Esophagus mucosa (tissue), 1 donor: ENCODE measurements at places on chromosomes 4 and X. TPM values are rescaled to one million over a fixed set of nuclear protein-coding genes. Genes with fewer than 3 reads are reported as not detected.

The CT45A10 gene
- total RNA-seq = not detected

The SHROOM4 gene
- 1.7 TPM for total RNA-seq

The HTN3 gene
- not detected for total RNA-seq

The SGMS2 gene
- total RNA-seq = 28.0 TPM

The BEND4 gene
- 0.08 TPM for total RNA-seq

The TRPC5OS gene
- total RNA-seq = not detected

The RASGEF1B gene
- total RNA-seq = 15.0 TPM

The CYLC1 gene
- total RNA-seq = not detected

The TKTL2 gene
- total RNA-seq = not detected

The IL1RAPL1 gene
- total RNA-seq = 0.12 TPM

The IBSP gene
- total RNA-seq = not detected

The FDCSP gene
- total RNA-seq = 53.0 TPM

The P2RY4 gene
- total RNA-seq = 0.20 TPM

The EREG gene
- total RNA-seq = 46.5 TPM

The GPRIN3 gene
- total RNA-seq = 0.36 TPM

The PCDH19 gene
- total RNA-seq = 0.64 TPM

The SERPINA7 gene
- not detected for total RNA-seq

The WWC2 gene
- 11.1 TPM for total RNA-seq

The ADGRG4 gene
- total RNA-seq = not detected

The TMPRSS11A gene
- total RNA-seq = 62.3 TPM

The MAGEB10 gene
- not detected for total RNA-seq

The CUL4B gene
- 37.2 TPM for total RNA-seq

The CABS1 gene
- total RNA-seq = not detected

The MAGEA1 gene
- total RNA-seq = not detected

The KCND1 gene
- 0.28 TPM for total RNA-seq

The UGT2B15 gene
- not detected for total RNA-seq

The GAB1 gene
- 30.2 TPM for total RNA-seq
